ENCODE measurements at places on chromosomes 1 and 21. TPM values are rescaled to one million over a fixed set of nuclear protein-coding genes. Genes with fewer than 3 reads are reported as not detected.

Gene NECAP2
- total RNA-seq = 51.0 TPM

DNA sequence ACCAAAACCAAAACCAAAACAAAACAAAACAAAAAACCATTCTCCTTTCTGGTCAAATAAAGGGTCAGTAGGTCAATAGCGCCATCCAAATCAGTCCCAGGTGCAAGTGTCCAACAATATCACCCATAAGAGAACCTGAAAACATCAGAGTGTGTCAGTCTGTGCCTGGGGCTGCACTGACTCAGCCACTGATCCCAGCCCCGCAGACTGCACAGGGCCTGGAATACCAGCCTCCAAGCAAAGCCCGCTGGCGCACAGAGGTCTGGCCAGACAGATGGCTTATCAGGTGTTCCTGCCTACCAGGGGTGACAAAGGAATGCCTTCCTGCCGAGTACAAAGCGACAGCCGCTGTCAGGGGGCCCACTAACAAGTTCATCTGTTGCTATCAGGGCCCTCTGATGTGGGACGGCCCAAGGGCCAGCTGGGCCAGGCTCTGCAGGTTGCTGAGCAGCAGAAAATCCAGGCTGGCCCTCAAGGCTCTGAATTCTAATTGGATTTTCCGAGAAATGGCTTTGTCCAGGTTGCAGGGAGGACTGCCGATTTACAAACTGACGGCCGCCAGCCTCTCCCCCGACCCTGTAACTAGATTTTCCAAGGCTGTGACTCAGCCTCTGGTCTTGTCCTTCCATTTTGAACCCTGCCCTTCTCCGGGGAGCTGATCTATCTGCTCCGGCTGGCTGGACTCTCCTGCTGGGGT lies 13.7 kb upstream of the TMEM51 start:
- no peak overlapping the region for H3K27ac ChIP-seq
- H3K36me3 ChIP-seq = no peaks in the 10 kb centered on the region
- H3K27me3 ChIP-seq = no peaks in the 10 kb centered on the region
- no peak overlapping the region for H3K4me3 ChIP-seq
- peak; percentile 71 for DNase-seq

GRCh38 chr1:210483821-210484220 lies 155.1 kb downstream of the HHAT start:
- H3K36me3 ChIP-seq = no peaks in the 10 kb centered on the region
- no peaks in the 10 kb centered on the region for H3K27me3 ChIP-seq
- H3K4me1 ChIP-seq = peaks cover 4% of the 10 kb centered on the region
- H3K4me3 ChIP-seq = no peak overlapping the region
- no peak overlapping the region for H3K27ac ChIP-seq

- DNase-seq = no peak
- no peak overlapping the region for H3K4me3 ChIP-seq
- H3K27ac ChIP-seq = no peak overlapping the region
These were observed 10.7 kb downstream of the MR1 start for GRCh38 chr1:181044449-181044966.

Gene TAS1R1
- not detected for total RNA-seq

GRCh38 chr1:3530926-3531818 lies 76.7 kb downstream of the ARHGEF16 start:
- peak; percentile 92 for DNase-seq
- H3K27ac ChIP-seq = no peak overlapping the region
- H3K36me3 ChIP-seq = no peaks in the 10 kb centered on the region
- peaks cover 26% of the 10 kb centered on the region for H3K27me3 ChIP-seq

All from neural progenitor cell (in vitro differentiated cells).